Chondrocyte (in vitro differentiated cells): ENCODE measurements at places on chromosomes 16 and 17. TPM values are rescaled to one million over a fixed set of nuclear protein-coding genes. Genes with fewer than 3 reads are reported as not detected.

GRCh38 chr16:13921328-13921727 is 1.4 kb downstream of the ERCC4 start:
- no peak for DNase-seq

DNA sequence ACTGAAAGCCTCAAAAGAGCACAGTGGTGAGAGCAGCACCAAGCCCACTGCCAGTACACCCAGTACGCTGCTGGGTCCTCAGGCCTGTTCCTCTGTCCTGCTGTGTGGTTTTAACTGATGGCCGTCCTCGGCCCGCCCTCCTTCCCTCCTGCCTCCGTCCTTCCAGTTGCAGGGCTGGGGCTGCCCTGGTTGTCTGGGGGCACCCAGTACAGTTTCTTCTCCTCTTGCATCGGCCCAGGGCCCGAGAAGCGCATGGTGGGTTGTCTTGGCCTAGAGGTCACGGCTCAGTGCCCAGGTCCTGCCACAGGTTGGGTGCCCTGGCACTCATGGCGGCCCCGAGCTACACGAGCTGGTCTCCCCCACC is 70.8 kb upstream of the KCTD5 start:
- DNase-seq, result peak; percentile 55

DNA sequence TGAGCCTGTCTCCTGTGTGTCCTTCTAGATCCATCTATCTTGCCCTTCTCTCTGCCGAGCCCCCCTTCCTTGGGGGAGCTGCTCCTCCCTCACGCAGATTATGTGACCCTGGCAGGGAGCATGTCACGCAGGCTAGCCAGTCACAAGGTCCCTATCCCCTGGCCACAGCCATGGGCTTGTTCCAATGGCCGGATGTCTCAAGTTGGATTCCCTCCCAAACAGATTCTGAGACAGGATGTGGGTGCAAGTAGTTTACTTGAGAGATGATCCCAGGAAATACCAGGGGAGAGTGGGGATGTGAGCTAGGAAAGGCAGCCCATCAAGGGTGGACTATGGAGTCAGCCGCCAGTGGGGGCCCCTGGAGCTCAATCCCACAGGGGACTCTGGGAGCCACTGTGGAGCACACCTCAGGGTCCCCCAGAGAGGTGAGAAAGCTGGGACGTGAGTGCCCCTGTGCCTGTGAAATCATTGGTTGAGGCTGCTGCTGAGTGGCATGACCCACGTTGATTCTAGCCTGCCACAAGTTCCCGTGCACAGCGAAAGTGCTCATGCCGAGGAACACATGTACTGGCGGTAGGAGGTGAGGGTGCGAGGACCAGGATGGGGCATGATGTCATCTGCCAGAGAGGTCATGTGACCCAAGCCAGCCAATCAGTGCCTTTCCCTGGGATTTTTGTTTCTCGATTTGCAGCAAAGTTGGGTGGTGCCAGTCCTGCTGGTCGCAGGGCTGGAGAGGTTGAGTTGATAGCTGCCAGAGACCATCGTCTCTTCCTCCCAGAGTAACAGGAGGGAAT is 6.4 kb upstream of the CRISPLD2 start:
- DNase-seq, result no peak

DNA sequence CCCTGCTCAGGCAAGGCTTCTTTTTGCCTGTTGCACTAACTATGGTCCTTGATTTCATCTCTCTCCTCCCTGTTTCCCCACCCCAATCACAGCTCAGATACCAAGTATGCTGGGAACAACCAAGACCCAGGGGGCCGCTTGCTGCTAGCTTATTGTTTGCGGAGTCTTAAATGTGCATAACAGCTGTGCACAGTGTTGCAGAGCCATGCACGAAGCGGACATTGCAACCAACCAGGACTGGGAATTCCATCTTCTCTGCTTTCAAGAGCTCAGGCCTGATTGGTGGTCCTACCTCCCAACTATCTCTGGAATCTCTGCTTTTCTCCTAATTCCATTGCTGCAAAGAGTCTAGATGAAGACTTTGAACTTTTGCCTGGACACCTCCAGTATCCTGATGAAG is 281.3 kb upstream of the TNRC6C start:
- peak; percentile 29 for DNase-seq

DNA sequence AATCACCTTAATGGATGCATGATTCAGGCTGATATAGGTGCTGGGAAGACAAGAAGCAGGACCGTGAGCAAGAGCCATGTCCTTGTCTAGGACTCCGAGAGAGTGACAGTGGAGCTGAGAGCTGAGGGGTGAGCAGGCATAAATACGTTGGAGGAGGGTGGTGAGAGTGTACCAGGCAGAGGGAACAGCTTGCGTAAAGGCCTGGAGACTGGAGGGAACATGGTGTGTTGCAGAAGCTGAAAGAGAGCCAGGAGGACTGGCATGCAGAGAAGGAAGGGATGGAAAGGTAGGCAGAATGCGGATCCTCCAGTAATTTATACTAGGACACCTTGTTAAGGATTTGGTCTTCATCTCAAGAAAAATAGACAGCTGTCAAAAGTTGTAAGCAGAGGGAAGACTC is 653.2 kb downstream of the HS3ST4 start:
- no peak for DNase-seq

- no peak for DNase-seq
These were observed 8.4 kb upstream of the MRPL12 start for GRCh38 chr17:81694810-81695209.

GRCh38 chr16:49889725-49890397 is 33.9 kb upstream of the ZNF423 start:
- no peak for DNase-seq

DNA sequence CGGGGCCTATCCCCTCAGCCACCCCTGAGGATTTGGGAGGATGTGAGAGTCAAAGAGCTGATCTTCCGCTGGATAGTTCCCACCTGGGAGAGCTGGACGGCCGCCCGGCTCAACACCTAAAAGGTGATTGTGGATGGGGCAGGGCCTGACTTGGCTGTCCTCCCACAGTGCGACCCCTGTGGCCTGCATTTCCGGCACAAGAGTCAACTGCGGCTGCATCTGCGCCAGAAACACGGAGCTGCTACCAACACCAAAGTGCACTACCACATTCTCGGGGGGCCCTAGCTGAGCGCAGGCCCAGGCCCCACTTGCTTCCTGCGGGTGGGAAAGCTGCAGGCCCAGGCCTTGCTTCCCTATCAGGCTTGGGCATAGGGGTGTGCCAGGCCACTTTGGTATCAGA is 4.5 kb downstream of the BCL6B start:
- no peak for DNase-seq

GRCh38 chr17:65398040-65398787 is 163.2 kb downstream of the AXIN2 start:
- no peak for DNase-seq

- DNase-seq, result no peak
These were observed 9.0 kb downstream of the CRK start for GRCh38 chr17:1447052-1447451.

GRCh38 chr16:57688987-57689761 is 5.4 kb upstream of the DRC7 start:
- DNase-seq, result peak; percentile 75

DNA sequence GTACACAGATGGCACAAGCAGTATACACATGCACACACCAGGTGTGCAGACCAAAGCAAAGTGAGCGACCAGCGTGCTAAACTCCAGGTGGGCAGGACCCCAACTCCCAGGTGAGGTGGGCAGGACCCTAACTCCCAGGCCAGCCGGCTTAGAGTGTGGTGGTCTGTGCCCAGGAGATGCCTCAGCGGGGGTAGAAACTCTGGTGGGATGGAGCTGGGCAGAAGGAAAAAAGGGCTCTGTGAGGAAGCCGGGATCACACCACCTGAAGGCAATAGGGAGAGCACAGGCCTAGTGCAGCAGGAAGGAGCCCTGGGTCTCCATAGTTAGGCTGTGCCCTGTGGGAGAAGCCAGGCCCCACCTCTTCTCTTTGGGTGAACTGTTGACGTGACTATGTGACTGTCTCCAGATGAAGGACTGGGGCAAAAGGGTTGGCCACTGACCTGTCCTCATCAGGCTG is 1.6 kb upstream of the FOXJ1 start:
- peak; percentile 43 for DNase-seq

GRCh38 chr17:64009571-64010402 is 10.6 kb downstream of the ICAM2 start:
- DNase-seq, result no peak

DNA sequence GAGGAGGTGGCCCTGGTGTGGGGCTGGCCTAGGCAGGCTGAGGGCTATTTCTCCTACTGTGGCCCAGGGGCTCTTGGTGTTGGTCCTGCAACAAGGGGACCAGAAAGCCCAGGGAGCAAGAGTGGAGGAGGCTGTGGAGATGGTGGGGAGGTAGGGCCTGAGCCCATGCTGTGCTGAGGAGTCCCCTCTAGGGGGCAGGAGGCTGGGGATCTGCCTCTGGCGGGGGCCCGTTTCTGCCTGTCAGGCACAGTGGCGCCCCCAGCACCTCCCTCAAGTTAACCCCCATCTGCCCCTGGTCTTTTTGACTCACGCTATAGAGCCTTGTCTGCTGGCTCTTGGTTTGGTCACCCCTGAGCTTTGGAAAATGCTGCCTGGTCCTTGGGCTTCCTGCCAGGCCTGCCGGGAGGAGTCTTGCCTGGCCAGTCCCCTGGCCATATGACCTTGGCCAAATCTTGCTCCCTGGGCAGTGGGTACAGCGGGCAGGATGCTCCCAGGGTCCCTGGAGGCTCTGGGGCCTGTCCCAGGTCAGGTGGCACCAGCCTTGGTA is 5.9 kb downstream of the BAIAP2 start:
- no peak for DNase-seq

DNA sequence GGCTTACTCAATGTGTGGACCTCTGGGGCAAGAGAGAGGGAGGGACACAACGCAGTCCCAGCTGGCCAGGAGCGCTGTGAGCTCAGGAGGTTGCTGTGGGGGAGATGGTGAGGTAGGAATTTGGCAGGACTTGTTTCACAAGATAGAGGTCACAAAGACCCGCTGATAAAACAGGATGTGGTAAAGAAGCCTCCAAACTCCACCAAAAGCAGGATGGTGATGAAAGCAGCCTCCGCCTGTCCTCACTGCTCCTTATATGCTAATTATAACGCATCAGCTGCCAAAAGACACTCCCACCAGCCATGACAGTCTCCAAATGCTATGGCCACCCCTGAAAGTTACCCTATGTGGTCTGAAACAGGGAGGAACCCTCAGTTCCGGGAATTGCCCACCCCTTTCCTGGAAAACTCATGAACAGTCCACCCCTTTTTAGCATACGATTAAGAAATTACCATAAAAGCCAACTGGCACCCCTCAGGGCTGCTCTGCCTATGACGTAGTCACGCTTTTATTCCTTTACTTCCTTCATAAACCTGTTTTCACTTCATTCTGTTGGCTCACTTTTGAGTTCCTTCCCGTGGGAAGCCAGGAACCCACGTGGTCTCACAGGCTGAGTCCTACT is 5.3 kb upstream of the EIF4A3 start:
- no peak for DNase-seq

DNA sequence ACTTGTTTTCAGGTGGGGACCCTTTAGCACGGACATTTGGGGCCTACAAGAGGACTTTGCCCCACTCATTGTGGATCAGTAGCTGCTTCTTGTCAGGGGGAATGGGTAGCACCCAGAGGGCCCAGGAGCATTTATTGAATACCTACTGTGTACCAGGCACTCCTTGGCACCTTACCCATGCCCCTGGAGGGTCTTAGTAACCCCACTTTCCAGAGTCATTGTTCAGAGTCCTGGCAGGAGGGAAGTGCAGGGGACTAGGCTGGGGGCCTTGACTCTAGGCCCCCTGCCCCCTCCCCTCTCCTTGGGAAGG is 21.0 kb upstream of the CIBAR2 start:
- DNase-seq, result no peak

DNA sequence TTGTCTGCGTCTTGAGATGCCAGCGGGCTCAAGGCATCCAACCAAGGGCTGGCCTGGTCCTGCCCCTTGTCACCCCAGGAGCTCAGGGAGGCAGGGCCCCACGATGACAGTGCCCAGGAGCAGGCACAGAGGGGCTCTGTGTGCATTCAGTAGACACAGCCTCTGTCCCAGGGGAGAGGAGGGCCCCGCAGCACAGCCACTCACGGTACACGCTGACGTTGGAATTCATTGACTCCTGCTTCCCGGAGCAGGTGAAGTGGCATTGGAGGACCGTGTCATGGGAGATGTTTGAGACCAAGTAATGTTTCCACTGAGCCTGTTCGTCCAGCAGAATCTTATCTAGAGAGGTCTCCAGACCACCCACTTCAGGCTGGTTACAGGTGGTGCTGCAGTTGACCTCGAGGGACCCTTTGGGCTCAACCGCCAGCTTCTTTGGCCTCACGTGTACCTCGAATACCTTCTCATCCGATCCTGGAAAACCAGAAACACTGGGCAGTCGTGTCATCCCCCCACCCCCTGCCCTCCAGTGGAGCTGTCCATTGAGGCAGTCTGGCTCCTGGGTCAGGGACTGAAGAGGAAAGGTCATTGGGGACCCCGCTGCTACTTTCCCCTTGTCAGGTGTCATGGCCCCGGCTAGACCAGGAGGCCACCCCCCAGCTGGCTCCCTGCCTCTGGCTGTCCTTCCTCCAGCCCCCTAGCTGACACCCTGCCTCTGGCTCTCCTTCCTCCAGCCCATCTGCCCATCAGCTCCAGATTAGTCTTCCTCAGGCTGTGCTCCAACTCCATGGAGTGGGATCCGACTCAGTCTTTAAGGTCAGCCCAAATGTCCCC is 7.0 kb downstream of the PRR29 start:
- no peak for DNase-seq

DNA sequence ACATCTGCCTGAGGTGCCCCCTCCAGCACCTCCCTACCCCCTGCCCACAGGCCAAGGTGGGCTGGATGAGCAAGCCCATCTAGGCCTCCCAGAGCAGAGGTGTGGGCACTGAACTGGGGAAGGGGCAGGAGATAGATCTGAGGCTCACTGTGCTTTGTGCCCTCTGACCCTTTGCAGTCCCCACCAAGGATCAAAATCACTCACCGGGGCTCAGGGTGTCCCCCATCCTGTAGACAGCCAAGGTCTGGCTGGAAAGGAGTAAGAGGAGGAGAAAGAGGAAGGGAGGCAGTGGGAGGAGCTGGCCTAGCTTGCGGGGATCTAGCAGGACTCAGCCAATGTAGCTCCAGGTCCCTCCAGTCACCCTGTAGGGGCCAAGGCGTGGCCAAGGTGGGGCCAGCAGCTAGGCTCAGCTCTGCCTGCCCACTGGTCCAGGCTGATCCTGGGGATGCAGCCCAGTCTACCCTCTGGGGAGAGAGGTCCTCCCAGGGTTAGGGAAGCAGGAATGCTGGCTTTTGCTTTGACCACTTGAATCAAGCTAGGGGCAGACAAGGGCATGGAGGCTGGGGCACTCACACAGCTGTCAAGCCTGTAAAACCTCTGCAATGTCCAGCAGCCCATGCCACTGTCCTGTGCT is 1.8 kb downstream of the SLC12A4 start:
- no peak for DNase-seq

TBC1D26 gene
- 0.28 to 1.1 TPM in 2 of 3 replicates, not detected in the other for total RNA-seq

PDILT gene
- not detected in 3 replicates for total RNA-seq

PHAF1 gene
- 14.0 to 18.2 TPM (median 14.9 TPM) in 3 replicates for total RNA-seq

CLEC19A gene
- not detected in 3 replicates for total RNA-seq

GNG13 gene
- not detected in 3 replicates for total RNA-seq

BBS2 gene
- 32.6 to 47.0 TPM (median 36.9 TPM) in 3 replicates for total RNA-seq

KRT31 gene
- total RNA-seq, result not detected in 3 replicates

GP1BA gene
- not detected in 3 replicates for total RNA-seq

ENPP7 gene
- total RNA-seq, result not detected in 3 replicates

RNF157 gene
- 1.1 to 1.5 TPM (median 1.4 TPM) in 3 replicates for total RNA-seq

ST6GALNAC1 gene
- total RNA-seq, result not detected in 3 replicates
